ENCODE measurements at places on chromosomes 5 and 9. TPM values are rescaled to one million over a fixed set of nuclear protein-coding genes. Genes with fewer than 3 reads are reported as not detected.

The CRAT gene
- total RNA-seq, result 22.8 TPM

The TMEM203 gene
- total RNA-seq, result 31.6 TPM

The PCDHA7 gene
- total RNA-seq, result 47.0 TPM

The PLAC8L1 gene
- total RNA-seq, result not detected

The SOX30 gene
- not detected for total RNA-seq

The GABRB2 gene
- total RNA-seq, result 77.0 TPM

The EQTN gene
- 8.1 TPM for total RNA-seq

The ADAMTSL2 gene
- total RNA-seq, result 3.8 TPM

The IFNK gene
- total RNA-seq, result not detected

The STKLD1 gene
- total RNA-seq, result 1.6 TPM

The SPEF2 gene
- total RNA-seq, result 22.5 TPM

The HTR4 gene
- total RNA-seq, result 0.31 TPM

The YIPF5 gene
- total RNA-seq, result 40.7 TPM

The PCDHGB4 gene
- total RNA-seq, result 35.4 TPM

The PCDHGA2 gene
- 11.9 TPM for total RNA-seq

The HAVCR1 gene
- total RNA-seq, result 0.94 TPM

The GABRA1 gene
- total RNA-seq, result 17.2 TPM

The NTRK2 gene
- total RNA-seq, result 203 TPM

The RLN2 gene
- not detected for total RNA-seq

The LCN10 gene
- not detected for total RNA-seq

The CORO2A gene
- 5.0 TPM for total RNA-seq

The FBP2 gene
- not detected for total RNA-seq

The N4BP3 gene
- 9.7 TPM for total RNA-seq

The OTULINL gene
- total RNA-seq, result 31.9 TPM

The SLC36A3 gene
- total RNA-seq, result not detected

The CLIC3 gene
- total RNA-seq, result not detected

The KIF3A gene
- total RNA-seq, result 98.9 TPM

The ABCA2 gene
- total RNA-seq, result 45.4 TPM

The CNTNAP3 gene
- total RNA-seq, result 84.8 TPM

The KIF20A gene
- total RNA-seq, result 6.3 TPM

The ZNF782 gene
- total RNA-seq, result 54.8 TPM

The C5orf58 gene
- not detected for total RNA-seq

The SLC6A18 gene
- not detected for total RNA-seq

Data from parietal lobe (tissue), 2 donors.